ENCODE measurements at places on chromosomes 5 and 9. TPM values are rescaled to one million over a fixed set of nuclear protein-coding genes. Genes with fewer than 3 reads are reported as not detected.

- no peaks in the 10 kb centered on the region for H3K4me1 ChIP-seq
- H3K27me3 ChIP-seq = no peaks in the 10 kb centered on the region
- H3K4me3 ChIP-seq = no peak overlapping the region
- no peak overlapping the region for H3K27ac ChIP-seq
Measured at GRCh38 chr5:27494887-27495286, 456.5 kb upstream of the CDH9 start.

DNA sequence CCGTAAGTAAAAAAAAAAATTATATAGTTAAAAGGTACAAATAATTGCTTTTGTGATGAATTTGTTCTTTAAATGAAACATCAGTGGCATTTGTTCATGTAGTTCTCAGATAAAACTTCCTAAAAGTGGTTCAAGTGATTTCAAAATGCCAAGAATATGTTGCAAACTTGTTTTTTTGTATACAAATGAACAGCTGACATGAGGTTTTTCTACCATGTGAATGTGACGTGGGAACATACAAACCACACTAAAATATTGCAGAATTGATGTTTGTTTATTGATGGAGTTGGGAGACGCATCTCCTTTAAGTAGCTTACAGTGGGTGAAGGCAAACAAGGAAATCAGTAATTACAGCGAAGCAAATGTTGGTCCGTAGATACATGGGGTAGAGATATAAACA is 16.9 kb downstream of the BASP1 start:
- no peak for DNase-seq
- no peaks in the 10 kb centered on the region for H3K36me3 ChIP-seq
- H3K27ac ChIP-seq = no peak overlapping the region
- no peak overlapping the region for H3K4me3 ChIP-seq
- no peaks in the 10 kb centered on the region for H3K27me3 ChIP-seq
- peaks cover 16% of the 10 kb centered on the region for H3K4me1 ChIP-seq

- no peak for DNase-seq
- no peak overlapping the region for H3K27ac ChIP-seq
- H3K4me1 ChIP-seq = no peaks in the 10 kb centered on the region
Measured at GRCh38 chr5:166436872-166437271, 1854.6 kb upstream of the WWC1 start.

ANKRA2 gene
- 6.9 TPM for total RNA-seq

GRCh38 chr5:154644745-154645411 is 110.3 kb upstream of the LARP1 start:
- no peaks in the 10 kb centered on the region for H3K27me3 ChIP-seq
- no peaks in the 10 kb centered on the region for H3K4me1 ChIP-seq
- DNase-seq = no peak
- H3K36me3 ChIP-seq = no peaks in the 10 kb centered on the region

DOCK8 gene
- 8.9 TPM for total RNA-seq

DNA sequence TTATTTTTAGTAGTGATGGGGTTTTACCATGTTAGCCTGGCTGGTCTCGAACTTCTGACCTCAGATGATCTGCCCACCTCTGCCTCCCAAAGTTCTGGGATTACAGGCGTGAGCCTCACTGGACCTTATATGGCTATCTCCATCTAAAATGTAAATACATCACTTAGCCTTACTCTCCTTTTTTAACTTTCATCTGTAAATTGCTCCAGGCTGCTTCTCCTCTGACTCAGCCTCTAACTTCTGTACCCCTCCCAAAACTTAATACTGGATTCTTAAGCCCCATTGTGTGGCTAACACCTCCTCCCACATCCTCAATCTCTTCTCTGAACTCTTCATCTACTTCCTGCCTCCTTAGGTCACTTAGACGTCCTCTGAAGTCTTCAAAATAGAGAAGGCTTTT is 4.0 kb downstream of the SNX30 start:
- peaks cover 37% of the 10 kb centered on the region for H3K4me1 ChIP-seq
- no peak overlapping the region for H3K4me3 ChIP-seq
- DNase-seq = no peak

GRCh38 chr5:111528056-111528455 is 15.7 kb upstream of the STARD4 start:
- H3K27ac ChIP-seq = no peak overlapping the region
- no peak for DNase-seq
- H3K27me3 ChIP-seq = no peaks in the 10 kb centered on the region
- no peaks in the 10 kb centered on the region for H3K4me1 ChIP-seq
- H3K36me3 ChIP-seq = no peaks in the 10 kb centered on the region

- no peak for DNase-seq
- no peaks in the 10 kb centered on the region for H3K27me3 ChIP-seq
- H3K27ac ChIP-seq = no peak overlapping the region
- H3K4me1 ChIP-seq = peaks cover 12% of the 10 kb centered on the region
Measured at GRCh38 chr9:135498381-135499126, 1.9 kb upstream of the MRPS2 start.
